T-helper 22 cell (primary cell): ENCODE measurements at places on chromosomes 1 and 21.

DNA sequence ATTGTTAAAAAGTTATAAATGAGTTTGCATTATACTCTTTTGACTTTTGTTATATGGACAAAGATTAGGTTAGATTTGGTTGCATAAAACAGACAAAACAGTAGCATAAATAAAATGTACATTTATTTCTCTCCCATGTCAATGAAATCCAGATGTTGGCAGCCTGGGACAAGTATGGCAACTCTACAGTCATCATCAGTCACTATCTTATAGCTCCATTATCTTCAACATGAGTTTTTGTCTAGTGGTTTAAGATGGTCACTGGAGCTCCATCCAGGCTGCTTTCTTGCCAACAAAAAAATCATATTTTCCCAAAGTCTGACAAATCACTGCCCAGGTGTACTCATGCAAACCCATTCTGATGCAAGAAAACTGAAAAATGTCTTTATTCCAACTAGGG, 83.8 kb downstream of the CD58 start:
- no peak for DNase-seq

- no peak for DNase-seq
Observed at GRCh38 chr1:163165119-163165518, 37.6 kb downstream of the RGS5 start.

- no peak for DNase-seq
Observed at GRCh38 chr1:21302747-21303715, 12.8 kb upstream of the ECE1 start.

DNA sequence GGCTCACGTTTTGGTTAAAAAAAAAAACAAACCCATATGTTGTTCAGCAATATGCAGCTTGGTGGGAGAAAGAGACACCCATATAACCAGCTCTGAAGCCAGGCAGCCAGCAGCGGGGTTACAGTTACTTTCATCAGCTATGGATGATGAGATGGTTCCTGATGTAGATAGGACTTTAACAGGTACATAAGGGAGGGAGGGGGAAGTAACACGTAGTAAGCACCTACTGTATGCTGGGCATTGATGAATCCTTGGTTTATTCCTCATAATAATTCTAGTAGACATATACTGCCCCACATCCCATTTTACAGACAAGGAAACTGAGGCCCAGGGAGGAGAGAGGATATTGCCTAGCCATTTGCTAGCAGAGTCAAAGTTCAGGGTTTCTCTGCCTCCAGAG, 2.0 kb downstream of the SLC1A7 start:
- DNase-seq: no peak

GRCh38 chr1:915295-916172, 8.2 kb upstream of the SAMD11 start:
- no peak for DNase-seq

GRCh38 chr1:168127503-168127902, 9.2 kb downstream of the GPR161 start:
- DNase-seq: no peak

GRCh38 chr1:32876341-32877210, 5.9 kb upstream of the FNDC5 start:
- DNase-seq: no peak

GRCh38 chr1:169692756-169693460, 18.5 kb downstream of the SELL start:
- no peak for DNase-seq

DNA sequence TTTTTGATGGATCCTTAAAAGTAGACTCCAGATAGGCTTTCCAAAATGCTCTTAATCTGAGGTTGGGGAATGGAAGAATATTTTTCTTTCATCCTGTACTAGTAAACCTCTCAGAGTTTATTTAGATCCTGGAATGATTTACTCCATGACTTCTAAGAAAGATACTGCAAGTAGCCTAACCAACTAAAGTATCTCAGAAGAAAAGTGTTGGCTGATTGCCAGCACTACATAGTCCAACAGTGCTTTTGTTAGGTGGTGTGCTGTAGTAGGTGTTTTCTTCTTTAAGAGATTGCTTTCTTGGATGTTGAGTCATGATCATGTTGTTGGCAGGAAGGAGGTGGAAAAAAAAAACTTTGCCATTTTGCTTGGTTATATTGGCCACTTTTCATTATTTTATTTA, 119.8 kb downstream of the OSBPL9 start:
- no peak for DNase-seq

- DNase-seq: no peak
Observed at GRCh38 chr1:47976728-47977127, 20.5 kb downstream of the TRABD2B start.

DNA sequence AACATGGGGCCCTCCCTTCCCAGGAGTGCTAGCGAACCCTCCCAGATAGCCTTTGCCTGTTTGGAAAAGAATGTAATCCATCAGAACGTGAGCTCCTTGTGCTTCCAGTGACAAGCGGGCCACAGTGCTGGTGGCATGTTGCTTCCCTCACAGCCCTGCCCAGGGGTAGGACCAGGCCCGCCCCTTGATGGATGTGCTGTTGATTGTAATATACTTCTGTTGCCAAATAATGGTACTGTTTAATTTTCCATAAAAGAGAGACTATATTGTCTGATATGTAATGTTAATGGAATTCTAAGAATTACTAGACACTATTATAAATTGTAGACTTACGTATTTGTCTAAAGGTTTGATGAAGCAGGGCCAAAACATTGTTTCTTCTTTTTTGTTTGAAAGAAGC, 16.4 kb downstream of the ATP5PO start:
- DNase-seq: no peak

GRCh38 chr21:30426731-30427130, 1.0 kb upstream of the KRTAP13-3 start:
- no peak for DNase-seq

- no peak for DNase-seq
Observed at GRCh38 chr1:53449693-53450092, 9.5 kb upstream of the DMRTB1 start.

GRCh38 chr1:212656730-212657129, 42.9 kb downstream of the BATF3 start:
- no peak for DNase-seq

DNA sequence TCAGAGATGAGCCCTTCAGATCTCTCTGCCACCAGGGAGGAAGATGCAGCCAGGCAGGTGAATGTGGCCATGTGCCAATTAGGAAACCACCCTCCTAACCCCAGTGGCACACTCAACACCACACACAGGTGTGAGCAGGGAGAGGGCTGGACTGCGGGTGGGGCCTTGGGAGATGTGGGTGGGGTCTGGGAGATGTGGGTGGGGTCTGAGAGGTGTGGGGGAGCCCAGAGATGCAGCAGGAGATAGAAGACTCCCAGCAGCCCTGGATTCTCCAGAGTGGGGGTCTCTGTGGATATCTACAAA, 43.2 kb upstream of the COL6A1 start:
- no peak for DNase-seq

- no peak for DNase-seq
Observed at GRCh38 chr1:14836426-14837140, 238.1 kb downstream of the KAZN start.

- DNase-seq: no peak
Observed at GRCh38 chr1:209480345-209480744, 103.2 kb upstream of the CAMK1G start.

DNA sequence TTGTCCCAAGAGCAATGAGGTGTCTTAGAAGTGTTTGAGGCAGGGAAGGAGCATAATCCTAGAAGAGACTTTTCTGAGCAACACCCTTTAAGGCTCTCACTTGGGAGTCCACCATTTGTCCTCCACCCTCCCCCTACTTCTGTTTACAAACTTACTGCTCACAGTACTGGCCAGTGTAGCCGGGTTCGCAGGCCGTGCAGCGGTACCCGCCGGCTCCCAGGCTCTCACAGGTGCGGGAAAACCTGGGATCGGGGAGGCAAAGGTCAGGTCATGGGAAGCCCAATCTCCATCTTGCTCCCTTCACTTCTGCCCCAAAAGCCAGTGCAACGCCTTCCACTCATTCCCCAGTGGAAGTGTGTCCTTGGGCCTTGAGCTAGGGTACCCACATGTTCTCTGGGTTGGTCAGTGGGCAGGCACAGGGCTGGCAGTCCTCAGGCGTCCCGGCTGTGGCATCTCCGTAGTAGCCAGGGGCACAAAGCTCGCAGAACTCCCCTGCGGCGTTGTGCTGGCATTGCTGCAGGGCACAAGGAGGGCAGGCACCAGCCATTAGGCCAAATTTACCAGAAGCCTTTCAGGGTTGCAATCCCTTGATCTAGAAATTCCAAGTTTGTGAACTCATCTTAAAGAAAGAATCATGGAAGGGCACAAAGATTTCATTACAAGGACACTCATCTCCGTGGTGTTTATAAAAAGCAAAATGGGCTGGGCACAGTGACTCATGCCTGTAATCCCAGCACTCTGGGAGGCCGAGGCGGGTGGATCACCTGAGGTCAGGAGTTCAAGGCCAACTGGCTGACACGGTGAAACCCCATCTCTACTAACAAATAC, 49.8 kb downstream of the LDLRAD2 start:
- DNase-seq: no peak

DNA sequence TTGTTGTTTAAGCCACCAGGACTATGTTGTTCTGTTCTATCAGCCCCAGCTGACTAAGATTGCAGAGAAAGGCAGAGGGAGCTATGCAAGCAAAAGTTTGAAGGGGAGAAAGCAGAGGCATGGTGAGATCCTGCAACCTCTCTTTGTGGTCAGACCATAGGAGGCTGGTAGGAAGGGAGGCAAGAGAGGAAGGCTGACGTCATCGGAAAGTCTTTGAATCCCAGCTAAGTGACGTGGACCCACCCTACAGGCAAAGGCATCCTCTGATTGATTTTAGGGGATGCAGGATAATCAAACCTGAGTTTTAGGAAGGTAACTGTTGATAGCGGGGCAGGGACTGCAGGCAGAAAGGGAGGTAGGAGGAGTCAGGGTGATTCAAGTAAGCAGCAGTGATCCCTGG, 23.3 kb upstream of the TNNI1 start:
- DNase-seq: no peak

- DNase-seq: no peak
Observed at GRCh38 chr1:63448731-63449246, 74.2 kb downstream of the ITGB3BP start.

GRCh38 chr1:203101813-203102634, 16.2 kb upstream of the MYOG start:
- DNase-seq: no peak

- no peak for DNase-seq
Observed at GRCh38 chr1:156217871-156218270, 5.1 kb downstream of the PMF1 start.

GRCh38 chr1:5388622-5389021, 603.6 kb downstream of the NPHP4 start:
- no peak for DNase-seq

DNA sequence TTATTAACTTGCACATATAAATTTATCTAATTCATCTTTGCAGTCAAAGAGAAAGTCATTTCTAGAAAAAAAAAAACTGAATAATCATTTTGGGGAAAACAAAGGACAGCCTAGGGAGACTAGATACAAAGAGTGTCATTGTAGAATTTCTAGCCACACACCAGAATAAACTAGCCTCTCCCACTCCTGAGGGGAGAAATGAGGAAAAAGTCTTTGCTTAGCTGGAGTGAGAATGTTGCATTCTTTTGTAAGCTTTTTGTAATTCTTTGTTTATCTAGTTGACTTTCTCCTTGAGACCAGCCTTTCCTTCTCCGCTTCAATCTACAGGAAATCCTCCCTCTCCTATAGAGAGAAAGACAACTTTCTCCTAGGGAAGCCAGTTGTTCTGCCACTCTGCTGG, 15.9 kb upstream of the CGN start:
- DNase-seq: no peak

DNA sequence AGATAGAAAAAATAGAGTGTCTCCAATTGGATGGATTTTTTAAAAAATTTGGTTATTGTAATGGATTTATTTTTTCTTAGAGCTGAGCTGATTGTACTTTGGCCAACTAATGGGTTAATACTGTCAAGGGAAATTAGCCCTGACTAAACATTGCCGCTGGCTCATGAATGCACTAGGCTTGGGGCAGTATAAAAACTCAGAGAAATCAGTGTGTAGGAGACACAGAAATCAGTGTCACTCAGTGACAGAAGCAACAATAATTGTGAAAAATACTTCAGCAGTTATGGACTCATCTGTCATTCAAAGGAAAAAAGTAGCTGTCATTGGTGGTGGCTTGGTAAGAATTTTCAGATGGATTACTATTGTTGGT, at the start of gene KMO:
KMO (plus strand) TSS at position 217 of the 370 bp plus-strand sequence; CDS start at position 284, 67 bp downstream.
- no peak for DNase-seq

- no peak for DNase-seq
Observed at GRCh38 chr1:243748227-243748626, 101.8 kb downstream of the AKT3 start.
